ENCODE measurements at places on chromosomes 13 and 19.

GRCh38 chr13:74132776-74133656, 1.2 kb downstream of the KLF12 start:
- no peak for DNase-seq

DNA sequence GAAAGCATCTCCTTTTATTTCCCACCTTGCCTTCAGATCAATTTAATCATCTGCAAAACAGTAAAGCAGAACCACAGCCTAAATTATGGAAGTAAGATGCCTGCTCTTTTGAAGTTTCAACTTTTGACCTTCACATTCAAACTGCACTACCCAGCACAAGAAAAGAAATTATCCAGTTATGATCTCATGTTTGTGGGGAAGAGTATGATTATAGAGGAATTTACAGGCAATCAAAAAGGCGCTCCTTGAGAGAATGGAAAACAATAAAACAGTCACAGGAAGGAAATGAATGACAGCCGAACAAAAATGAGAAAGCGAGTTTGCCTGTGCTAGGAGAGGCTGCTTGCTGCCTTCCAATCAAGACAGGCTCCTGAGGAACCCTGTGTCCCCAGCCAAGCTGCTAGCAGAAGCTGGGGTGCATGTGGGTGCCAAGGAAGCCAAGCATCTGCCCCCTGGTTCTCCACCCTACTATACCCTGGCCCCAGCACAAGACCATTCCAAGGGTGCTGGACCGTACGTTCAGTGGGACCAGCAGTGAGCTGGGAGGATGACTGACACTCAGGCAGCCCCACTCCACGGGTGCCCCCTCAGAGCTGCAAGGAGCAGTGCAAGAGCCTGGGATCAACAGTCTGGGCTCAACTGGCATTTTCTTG, 47.8 kb downstream of the PEPD start:
- no peak for DNase-seq

- no peak for DNase-seq
Measured at GRCh38 chr13:104784891-104785290, 1718.7 kb upstream of the SLC10A2 start.

GRCh38 chr19:576768-577438, 4.5 kb downstream of the BSG start:
- no peak for DNase-seq

GRCh38 chr19:43872547-43873336, 45.6 kb downstream of the ZNF283 start:
- DNase-seq = no peak

GRCh38 chr13:48138270-48138669, 43.4 kb upstream of the MED4 start:
- DNase-seq = no peak

GRCh38 chr19:31979362-31979761, 366.0 kb upstream of the ZNF507 start:
- DNase-seq = no peak

GRCh38 chr19:51144482-51145045, 2.5 kb downstream of the SIGLEC7 start:
- DNase-seq = no peak

- no peak for DNase-seq
Measured at GRCh38 chr19:4389511-4390016, 10.8 kb downstream of the SH3GL1 start.

GRCh38 chr13:28355822-28356371, 139.0 kb downstream of the FLT1 start:
- no peak for DNase-seq

DNA sequence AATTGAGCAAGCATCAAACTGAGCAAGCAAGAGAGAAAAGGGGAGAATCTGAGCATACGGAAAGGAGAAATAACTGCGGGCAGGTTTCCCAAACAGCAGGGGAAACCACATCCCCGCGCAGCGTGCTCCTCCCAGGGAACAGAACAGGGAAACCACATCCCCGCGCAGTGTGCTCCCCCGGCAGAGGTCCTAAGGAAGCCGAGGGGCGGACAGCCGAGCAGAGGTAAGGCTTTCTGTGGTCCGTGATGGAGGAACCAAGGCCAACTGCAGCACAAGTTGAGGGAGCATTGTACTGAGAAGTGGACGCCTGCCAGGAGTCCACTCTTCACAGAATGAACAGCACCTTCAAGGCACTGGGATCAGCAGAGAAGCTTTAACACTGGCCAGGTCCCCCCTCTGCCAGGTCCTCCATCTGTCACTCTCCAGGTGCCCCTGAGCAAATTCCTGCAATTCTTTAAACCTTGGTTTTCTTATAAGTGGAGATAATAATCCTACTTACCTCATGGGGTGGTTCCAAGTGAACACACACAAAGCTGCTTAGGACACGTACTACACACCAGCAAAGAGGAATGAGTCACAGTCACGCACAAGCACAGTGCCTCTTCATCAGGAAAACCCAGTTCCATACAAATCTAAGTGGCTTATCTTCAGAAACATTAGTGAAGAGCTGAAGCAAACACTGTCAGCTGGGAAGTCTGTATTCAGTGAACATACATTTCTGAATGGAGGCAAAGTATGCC, 23.0 kb upstream of the LAMP1 start:
- DNase-seq = no peak

DNA sequence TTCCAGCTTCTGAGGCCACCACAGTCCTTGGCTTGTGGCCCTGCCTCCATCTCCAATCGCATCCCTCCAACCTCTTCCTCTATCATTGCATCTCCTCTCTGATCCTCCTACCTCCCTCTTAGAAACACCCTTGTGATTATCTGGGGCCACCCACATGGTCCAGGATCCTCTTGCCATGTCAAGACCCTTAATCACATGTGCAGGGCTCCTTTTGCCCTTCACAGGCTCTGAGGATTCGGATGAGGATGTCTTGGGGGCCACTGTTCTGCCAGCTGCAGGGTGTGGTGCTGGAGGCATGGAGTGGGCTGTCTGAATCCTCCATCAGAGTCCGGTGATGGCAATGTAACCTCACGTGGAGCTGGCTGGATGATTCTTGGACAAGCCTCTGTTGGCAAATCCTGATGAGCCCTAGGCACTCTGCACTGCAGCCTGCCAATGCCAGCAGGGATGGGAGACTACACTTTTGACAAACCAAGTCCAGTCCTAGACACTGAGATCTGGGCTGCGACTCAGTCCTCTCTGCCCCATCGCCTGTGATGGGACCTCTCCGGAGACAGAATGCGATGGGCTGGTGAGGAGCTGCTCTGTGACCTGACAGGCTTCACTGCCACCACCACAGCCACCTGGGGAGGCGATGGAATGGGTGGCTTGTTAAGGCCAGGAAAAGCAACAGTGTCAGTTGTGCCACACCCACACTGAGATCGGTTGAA, 61.2 kb downstream of the CCDC70 start:
- no peak for DNase-seq

- DNase-seq = no peak
Measured at GRCh38 chr13:40231311-40231710, 435.1 kb downstream of the FOXO1 start.

GRCh38 chr13:36430247-36431203, 1.8 kb upstream of the CCNA1 start:
- DNase-seq = no peak

DNA sequence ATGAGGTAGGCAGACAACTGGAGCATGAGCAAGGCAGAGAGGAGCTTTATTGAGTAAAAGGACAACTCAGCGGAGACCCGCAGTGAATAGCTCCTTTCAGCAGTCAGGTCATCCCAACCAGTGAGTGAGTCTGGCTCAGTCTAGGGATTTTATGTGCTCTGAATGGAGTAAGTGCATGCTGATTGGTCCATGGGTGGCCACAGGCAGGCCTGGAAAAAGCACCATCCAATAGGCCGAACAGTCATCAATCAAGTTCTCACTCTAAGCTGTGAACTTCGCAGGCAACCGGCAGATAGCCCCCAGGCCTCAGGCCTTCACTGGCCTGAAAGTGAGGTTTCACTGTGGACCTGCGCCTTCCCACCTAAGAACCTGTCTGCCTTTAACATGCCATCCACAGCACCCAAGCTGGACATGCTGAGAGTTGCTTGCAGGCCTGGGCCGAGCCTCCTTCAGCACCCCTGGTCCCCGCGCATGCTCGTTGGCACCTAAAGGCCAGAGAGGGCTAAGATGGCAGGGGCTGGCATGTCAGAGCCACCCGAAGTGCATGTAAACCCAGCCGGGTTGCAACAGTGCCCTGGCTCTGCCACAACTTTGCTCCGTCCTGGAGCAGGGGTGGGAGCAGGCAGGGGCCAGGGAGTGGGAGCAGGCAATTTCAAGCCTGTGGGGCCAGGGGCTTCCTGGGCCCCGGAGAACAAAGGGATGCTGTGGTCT, 698.7 kb downstream of the SLITRK1 start:
- no peak for DNase-seq

DNA sequence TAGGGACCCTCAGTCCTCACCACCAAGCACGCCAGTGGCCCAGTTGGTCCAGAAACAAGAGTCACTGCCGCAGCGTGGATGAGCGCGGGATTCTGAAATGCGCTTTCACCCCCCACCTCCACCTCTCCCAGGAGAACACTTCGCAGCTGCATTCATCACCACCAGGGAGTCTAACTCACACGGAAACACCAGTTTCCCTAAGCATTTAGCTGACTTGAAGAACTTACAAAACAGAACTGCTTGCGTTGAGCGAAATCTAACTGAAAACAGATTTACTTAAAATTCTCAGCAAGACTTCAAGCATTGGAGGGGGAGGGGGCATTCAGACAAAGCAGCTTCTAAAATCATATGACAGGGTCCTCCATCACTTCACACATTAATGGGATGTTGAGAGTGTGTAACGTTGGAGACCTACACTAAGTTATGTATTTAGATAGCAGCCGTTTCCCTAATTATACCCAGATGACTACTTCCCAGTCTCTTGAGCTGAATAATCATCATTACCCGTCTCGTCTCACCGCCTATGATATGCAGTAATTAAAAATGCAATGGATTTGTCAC, 258.2 kb upstream of the IRS2 start:
- DNase-seq = no peak

DNA sequence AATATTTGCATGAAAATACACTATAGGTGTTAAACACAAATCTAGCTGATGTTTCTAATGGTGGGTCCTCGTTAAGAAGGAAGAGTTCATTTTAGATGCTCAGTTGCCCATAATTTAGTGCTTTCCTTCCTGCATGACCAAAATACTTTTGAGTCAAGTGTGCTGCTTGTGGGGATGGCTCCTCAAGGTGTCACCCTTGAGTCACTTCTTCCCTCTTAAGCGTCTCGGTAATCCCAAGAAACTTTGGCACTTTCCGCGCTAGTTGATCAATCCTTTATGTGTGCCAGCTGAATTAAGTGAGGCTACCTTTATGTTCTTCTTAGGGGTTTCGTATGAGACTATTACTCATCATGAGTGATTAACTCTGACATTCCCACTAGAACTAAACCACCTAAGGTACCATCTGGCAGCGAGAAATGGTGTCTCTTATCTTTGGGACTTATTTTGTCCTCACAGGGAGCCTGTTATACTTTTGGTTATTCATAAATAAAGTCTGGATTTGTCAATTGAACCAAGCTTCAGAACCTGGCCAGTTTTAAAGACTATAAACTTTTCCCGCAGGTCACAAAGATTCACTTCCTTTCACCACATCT, 106.8 kb downstream of the NHLRC3 start:
- DNase-seq = no peak

DNA sequence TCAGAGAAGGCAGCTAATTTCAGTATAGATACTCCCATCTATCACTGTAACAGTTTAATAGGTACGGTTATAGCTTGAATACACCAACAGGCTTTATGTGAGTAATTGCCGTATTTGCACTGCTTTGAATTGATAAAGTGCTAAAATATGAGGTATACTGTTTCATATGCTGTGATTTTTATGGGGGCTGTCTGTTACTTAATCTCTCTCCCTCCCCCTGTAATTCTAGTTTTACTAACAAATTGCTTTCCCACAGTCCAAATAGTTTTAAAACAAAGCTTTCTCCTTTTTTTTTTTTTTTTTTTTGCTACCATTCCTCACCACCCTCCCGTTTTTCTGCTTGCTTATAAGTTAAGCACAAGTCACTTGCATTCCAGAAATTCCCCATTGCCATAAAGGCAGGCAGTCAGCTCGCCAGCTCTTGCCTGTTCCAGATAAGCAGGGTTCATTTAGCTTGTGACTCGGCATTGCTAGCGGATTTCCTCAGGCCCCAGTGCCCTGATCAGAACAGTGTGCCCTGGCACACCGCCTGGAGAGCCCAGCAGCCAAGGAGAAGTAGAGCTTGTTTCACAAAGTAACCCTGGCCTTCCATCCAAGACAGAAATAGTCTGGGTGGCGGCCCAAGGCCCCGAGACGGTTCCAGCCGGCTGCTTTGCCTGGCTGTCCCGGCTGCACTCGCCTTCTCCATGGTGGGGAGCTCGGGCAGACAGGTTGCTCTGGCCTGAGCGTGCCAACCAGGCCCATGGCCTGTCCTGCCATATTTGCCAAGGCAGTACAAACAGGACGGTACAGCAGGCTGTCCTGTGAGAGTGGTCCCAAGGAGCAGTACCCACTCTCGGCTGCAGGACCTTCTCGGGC, 43.5 kb upstream of the NPAS1 start:
- no peak for DNase-seq

DNA sequence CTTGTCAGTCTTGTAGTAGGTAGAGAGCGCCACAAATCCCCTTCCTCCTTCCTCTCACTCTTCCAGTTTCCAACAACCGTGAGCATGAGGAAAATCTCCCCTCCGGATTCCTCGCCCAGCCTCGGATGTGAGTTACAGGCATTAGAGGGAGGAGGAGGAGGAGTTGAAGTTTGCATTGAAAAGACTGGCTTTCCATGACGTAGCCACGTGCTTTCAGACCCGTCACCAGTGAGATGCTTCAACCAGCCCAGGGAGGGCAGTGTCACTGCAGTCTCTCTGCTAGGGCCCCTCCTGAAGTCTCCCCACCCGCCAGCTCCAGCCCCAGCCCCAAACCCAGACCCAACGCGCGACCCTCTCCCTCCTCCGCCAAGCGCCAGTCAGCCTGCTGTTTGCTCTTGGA, 442 bp upstream of the FGF14 start:
- no peak for DNase-seq

GRCh38 chr19:13366529-13367143, 139.6 kb downstream of the CACNA1A start:
- no peak for DNase-seq

DNA sequence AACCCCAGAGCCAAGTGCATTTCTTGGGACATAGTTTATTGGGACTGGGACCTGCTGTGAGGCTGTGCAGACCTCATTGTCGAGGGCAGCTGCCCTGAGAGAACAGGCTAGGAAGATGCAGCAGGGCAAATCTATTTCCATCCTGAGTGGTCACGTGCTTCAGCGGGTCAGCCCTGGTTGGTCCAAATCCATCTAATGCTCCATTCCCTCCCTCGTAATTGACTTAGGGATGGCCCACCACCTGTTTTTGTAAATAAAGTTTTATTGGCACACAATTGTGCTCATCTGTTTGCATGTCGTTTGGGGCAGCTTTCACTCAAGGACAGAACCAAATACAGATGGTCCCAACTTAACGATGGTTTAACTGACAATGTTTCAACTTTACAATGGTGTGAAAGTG, 75.5 kb upstream of the ADGRE5 start:
- DNase-seq = no peak

- DNase-seq = peak; percentile 59
Measured at GRCh38 chr19:3304871-3305423, 61.4 kb upstream of the NFIC start.

GRCh38 chr13:24983094-24983493, 112.8 kb upstream of the PABPC3 start:
- no peak for DNase-seq
